Left hindlimb (tissue), 1 donor: ENCODE measurements at places on chromosomes 1 and 21.

- DNase-seq: no peak
Measured at GRCh38 chr1:6273380-6273891, 12.5 kb upstream of the GPR153 start.

GRCh38 chr1:6447016-6447817 is 18.8 kb downstream of the TNFRSF25 start:
- DNase-seq: no peak

DNA sequence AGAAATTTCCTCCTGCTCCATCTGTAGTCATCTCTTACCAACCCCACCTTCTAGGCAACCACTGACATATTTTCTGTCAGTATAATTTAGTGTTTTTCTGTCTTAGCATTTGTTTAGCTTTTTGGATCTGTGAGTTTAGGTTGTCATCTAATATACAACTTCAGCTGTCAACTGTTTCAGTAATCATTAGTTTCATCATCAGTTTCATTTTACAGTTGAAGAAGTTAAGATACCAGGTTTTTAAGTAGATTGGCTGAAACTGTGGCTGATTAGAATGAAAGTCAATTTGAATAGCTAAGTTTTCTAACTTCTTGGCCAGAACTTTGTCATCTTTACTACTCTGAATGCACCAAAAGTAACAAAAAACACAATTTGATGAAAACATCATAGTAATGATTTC is 1957.3 kb downstream of the NCAM2 start:
- no peak for DNase-seq

DNA sequence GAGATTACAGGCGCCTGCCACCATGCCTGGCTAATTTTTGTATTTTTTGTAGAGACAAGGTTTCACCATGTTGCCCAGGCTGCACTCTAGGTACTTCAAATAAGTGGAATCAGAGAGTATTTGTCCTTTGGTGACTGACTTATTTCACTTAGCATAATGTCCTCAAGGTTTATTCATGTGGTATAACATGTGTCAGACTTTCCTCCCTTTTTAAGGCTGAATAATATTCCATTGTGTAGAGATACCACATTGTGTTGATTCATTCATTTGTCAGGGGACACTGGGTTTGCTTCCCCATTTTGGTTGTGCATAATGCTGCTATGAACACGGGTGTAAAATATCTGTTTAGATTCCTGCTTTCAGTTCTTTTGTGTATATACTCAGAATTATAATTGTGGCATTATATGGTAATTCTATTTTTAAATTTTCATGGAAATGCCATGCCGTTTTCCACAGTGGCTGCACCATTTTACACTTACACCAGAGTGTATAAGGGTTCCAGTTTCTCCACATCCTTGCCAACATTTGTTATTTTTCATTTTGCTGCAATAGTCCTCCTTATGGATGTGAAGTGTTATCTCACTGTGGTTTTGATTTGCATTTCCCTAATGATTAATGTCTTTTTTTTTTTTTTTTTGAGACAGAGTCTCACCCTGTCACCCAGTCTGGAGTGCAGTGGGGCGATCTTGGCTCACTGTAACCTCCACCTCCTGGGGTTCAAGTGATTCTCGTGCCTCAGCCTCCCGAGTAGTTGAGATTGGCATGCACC is 35.1 kb downstream of the IL6R start:
- no peak for DNase-seq

- no peak for DNase-seq
Measured at GRCh38 chr1:114021665-114022099, 42.4 kb downstream of the OLFML3 start.

GRCh38 chr1:27136998-27137542 is 17.9 kb downstream of the SLC9A1 start:
- DNase-seq: no peak

DNA sequence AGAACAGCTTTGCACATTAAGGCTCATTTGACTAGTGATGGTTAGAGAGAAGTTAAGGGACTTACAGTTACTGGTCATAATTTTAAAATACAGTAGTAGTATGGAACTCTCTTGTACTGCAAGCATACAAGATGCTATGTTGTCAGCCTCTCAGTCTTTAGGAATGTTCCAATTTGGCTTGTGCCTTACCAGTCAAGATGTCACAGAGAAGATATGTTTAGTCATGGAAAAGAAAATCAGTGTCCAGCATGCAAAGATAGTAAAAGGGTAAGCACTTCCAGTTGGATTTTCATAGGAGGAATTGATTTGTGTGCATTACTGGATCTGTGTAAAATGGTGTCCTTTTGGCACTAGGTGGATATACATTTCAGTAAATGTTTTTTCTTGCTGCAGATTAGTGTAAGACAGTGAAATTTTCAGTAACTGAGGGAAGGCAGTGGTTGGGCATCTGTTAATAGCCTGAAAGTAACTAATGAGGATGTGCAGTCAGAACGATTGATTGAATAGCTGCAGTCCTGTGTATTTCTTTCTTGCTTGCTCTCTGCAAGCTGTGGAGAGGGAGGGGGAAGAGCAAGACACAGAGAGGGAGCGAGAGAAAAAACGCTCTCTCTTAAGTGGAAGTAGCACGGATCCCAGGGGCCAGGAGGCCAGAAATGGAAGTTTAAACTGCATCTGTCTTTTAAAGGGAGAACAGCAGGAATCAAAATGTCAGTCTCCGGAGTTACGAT is 108.2 kb downstream of the CLEC20A start:
- no peak for DNase-seq

DNA sequence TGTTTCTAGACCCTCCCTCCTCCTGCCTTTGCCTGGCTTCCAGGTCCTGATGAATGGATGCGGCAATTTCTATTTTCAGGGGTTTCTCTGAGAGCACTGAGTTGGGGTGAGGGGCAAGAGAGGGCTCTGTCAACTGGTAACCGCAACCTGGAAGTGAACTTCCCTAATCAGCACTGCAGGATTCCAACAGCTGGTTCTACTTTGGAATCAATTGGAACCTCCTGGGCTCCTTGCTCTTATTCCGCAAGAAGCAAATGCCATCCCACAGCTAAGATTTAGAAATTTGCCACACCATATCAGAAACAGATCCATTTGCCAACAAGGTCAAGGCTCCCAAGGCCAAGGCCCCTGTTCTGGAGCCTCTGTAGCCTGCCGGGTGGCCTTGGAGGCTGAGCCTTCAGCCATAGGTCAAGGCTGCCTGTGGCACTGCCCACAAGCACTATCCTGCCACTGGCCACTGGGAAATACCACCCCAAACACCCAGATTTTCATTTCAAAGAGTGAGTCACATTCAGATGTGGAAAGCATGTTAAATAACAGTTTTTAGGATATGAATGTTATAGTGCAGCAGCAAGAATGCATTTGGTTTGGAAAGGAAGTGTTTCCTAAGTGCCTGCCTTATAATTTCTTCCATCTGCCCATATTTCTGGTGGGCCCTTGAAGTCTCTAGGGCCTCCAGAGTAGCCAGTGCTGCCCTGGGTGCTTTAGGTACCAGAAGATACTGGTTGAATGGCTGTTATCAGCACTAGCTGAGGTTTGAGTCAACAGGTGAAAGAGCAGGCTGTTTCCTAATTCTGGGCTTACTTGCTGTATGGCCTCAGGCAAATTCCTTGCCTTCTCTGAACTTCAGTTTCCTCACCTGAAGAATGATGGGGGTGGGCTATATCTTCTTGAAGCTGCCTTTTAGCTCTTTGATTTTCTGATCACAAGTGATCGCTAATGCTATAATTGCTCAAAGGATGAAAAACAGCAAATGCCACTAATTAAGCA is 56.3 kb upstream of the JUN start:
- no peak for DNase-seq

GRCh38 chr1:240029418-240029817 is 62.3 kb upstream of the FMN2 start:
- DNase-seq: no peak

- DNase-seq: no peak
Measured at GRCh38 chr1:19353596-19353995, 41.5 kb downstream of the SLC66A1 start.

DNA sequence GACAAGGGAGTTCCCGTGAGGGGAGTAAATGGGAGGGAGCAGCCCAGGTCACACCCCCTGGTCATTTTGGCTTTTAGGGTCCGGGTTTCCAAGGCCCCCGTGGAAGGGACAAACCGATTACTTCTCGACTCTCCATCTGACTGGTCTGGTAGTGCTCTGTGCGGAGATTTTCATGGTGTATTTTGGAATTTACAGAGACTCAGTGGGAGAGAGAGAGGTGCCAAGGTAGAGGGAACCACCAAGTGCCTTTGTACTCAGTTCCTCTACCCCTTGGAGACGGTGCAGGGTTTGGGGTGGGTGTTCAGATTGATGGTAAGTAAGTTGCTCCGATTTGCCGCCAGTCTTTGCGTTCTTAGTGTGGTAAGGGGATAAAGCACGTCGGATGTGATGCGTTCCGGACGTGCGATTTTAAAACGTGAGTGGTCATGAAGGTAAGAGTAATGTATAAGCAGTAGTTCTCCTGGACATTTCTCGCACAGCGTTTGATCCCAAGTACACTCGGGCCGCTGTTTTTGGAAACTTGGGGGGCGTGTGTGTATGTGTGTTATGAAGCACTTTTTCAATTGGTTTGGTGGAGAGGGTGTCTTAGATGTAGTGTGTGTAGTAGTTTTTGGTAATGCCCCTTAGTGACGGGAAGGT is 682 bp downstream of the SUCO start:
- peak; percentile 66 for DNase-seq

DNA sequence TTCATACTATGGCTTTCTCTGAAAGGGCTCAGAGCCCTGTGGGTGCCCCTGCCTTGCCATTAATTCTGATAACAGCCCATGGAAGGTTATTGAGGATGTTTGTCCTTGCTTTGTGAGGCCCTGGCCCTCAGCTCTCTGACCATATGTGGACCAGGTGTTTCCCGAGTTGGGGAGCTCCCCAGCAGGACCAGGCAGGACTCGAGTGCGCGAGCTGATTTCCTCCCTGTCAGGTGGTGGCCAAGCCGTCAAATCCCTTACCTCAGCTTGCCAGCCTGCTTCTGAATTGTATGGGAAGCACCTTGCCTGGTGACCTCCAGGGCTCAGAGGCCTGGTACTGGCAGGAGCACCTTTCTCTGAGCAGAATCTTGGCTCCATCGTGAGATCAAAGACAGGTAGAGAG is 17.9 kb upstream of the SDE2 start:
- DNase-seq: no peak

- DNase-seq: peak; percentile 39
Measured at GRCh38 chr1:211735208-211736170, 60.1 kb upstream of the NEK2 start.

- DNase-seq: no peak
Measured at GRCh38 chr21:17925000-17925610, 105.9 kb upstream of the C21orf91 start.

DNA sequence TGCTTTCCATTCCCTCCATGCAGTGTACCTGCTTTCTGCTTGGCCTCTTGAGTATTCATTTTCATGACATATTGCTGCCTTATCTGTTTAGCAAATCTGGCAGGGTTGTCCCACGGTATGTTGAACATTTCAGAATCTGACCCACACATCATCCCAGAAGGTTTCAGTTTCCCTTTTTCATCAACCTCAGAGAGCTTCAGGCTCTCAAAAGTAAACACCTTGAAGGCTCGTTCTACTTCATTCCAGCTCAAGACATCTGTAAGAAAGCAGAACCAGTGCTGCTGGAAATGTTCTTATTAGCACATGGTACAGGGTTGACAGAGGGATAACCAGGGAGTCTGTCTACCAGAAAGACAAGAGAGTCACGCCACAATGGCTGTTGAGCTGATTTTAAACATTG is 103.6 kb downstream of the SPAG17 start:
- no peak for DNase-seq

GRCh38 chr1:228354390-228355320 is 52.0 kb downstream of the TRIM11 start:
- DNase-seq: no peak

DNA sequence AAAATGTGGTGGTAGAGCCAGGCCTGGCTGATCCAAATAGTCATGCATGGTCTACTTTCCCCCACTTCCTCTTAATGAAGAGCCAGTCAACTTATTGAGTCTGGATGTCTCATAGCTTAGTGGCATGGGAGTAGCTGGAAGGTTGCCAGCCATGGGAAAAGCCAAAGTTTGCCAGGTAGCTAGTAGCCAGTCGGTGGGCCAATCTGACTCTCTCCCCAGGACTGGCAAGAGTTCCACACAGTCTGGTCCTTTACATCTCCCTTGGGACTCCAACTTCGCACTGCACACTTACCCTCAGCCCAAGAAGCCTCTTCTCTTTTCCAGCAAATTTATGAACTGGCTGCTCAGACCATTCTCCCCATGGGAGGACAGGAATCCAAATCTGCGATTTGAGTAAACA is 8.3 kb downstream of the WARS2 start:
- DNase-seq: peak; percentile 40

DNA sequence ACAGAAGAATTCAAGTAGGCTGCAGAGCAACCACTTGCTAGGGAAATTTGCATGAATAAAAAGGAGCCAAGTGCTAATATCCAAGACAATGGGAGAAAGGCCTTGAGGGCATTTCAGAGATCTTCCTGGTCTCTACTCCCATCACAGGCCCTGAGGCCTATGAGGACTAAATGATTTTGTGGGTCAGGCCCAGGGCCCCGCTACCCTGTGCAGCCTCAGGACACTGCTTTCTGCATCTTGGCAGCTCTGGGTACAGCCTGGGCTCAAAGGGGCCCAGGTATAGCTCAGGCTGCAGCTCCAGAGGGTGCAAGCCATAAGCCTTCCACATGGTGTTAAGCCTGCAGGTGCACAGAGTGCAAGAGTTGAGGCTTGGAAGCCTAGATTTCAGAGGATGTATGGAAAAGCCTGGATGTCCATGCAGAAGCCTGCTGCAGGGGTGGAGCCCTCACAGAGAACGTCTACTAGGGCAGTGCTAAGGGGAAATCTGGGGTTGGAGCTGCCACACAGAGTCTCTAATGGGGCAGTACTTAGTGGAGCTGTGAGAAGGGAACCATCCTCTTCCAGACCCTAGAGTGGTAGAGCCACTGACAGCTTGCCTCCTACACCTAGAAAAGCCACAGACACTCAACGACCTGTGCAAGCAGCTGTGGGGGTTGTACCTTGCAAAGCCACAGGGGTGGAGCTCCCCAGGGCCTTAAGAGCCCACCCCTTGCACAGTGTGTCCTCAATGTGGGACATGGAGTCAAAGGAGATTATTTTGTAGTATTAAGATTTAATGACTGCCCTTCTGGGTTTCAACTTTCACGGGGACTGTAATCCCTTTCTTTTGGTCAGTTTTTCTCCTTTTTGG is 13.7 kb upstream of the ACTRT2 start:
- peak; percentile 20 for DNase-seq

DNA sequence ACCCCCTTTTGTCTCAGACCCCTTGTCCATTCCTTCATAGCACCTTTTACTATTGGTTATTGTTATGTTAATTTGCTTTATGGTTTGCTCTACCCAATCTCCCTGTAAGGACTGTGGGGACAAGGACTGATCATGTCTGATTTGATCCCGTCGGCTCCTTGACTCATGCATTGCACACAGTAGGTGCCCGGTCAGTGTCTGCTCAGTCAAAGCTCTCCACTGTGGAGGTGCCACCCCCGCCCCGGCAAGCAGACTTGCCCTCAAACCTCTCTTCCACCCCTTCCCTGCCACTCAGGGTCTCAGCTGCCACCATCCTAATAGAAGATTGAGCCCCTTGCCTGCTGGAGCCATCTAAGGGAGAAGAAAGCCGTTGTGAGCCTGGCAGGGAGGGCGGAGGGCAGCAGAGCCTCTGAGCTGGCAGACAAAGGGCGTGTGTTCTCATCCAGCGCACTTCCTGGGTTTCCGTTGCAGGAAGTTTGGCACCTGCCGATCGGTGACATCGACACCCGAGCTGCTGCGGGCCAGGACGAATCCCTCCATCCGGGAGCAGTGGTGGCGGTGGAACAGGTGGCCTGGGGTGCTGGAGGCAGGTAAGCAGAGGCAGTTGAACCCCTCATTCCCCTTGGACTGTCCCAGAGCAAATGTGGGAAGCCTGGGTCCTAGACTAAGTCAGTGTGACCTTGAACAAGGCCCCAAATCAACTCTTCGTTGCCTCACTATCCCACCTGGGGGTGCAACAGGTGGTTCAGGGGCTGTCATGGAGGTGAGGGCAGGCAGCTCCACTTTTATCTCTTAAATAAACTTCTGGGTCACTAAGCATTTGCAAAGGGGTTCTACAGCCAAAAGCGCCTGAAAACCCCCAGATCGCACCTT is 2.2 kb upstream of the FBLIM1 start:
- DNase-seq: no peak
